IMR-90 (cell line): ENCODE measurements at places on chromosomes 6 and 20.

- DNase-seq = peak; percentile 53
Observed at GRCh38 chr6:22737331-22737730, 168.0 kb downstream of the HDGFL1 start.

DNA sequence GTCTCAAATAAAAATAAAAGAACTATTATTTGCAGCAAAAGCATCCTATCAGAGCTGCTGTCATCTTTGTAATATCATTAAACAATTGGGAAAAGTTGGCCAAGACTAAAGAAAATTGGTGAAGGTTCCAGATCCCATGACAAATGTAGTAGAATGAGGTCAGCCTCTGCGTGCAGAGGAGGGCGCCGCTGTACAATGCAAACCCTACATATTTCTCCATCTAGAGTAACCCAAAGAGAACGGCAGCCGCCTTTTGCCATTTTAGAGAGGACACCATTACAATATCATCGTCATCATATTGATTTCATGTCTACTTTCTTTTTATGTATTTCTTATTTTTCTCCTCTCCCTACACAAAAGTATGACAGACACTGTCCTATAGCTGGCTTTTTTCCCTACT lies 59.5 kb downstream of the ZMYND8 start:
- no peak for DNase-seq

GRCh38 chr6:165811512-165811911 lies 148.5 kb upstream of the PDE10A start:
- DNase-seq = peak; percentile 11

DNA sequence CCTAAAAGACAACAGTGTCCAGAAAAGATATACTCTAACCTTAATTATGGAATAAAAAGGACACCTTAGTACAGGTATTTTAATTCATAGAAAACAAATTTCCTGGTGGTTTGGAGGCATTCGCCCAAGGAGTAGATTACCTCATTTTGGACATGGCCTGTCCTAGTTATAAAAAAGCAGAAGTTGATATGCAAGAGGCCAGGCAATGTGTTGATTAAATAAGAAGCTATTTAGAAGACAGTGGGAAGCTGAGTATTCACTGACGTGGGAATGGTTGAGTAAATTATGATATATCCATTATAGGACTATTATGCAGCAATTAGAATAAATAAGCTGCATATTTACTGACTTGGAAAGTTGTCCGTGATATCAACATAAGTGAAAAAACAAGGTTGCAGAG lies 314.9 kb downstream of the ALDH8A1 start:
- DNase-seq = no peak

- peak; percentile 69 for DNase-seq
Observed at GRCh38 chr6:166633732-166634535, 6.9 kb upstream of the RPS6KA2 start.

- DNase-seq = peak; percentile 93
Observed at GRCh38 chr6:113120582-113121285, 736.4 kb upstream of the MARCKS start.

DNA sequence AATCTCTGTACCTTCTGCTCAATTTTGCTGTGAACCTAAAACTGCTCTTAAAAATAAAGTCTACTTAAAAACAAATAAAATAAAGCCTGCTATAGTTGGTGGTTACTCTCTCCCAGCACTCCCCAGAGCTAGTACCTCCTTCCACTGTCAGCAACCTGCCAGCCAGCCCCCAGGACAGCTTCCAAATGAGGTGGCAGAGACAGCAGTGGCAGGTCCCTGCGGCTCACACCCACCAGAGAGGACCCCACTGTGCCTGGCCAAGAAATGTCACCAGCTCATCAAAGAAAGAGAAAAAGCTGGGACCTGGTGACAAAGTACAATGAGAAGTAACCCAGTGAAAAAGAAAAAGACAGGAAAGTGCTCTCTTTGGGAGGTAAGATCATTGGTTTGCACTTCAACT lies 15.2 kb downstream of the APMAP start:
- no peak for DNase-seq

- DNase-seq = no peak
Observed at GRCh38 chr6:1762203-1762602, 152.5 kb downstream of the FOXC1 start.

DNA sequence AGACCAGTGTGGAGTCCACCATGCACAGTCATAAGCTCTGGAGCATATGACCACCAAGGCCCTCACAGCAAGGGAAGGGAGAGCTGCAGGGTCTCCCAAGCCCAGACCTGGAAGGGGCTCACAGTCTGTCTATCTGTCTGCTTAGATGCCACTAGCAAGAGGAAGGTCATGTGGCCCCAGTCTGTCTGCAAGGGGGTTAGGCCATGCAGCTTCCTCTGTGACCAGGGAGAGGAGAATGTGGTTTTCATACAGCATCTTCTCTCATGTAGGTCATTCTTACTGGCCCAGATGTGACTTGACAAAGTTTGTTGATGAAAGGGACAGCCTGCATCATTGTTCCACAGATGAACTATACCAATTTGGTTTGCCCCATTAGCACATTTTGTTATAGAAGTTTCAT lies 260.8 kb downstream of the FARS2 start:
- no peak for DNase-seq

- no peak for DNase-seq
Observed at GRCh38 chr20:527571-527886, 16.1 kb downstream of the CSNK2A1 start.

DNA sequence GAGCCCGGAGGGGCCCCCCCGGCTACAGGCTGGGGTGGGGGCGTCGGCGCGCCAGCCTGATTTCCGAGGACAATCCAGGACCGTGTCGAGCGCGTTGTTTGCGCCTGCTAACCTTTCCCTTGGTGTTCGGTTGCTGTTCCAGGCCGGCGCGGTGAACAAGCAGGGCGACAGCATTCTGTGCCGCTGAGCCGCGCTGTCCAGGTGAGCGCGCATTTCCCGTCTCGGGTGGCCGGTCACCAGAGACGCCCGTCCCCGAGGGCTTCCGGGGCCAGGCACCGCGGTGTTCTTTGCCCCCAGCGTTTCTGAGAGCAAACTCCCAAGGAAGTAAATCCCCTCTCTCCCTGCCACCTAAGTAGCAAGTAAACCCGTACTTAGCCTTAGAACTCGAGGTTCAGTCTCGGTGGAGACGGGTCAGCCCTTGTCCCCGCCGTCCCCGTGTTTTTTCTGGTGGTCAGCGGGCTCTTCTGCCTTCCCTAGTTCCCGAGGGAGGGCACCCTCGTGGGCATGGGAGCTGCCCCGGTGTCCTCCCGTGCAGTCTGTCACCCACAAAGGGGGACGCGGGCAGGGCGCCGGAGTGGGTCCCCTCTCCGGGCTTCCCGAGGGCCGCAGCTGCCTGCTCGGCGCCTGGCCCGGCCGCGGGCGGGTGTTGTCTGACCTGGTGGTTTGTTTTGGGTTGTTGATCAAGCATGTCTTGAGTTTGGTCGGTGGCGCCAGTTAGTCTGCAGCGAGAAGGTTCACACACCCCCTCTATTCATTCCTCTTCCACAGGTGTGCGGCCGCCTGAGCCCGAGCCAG lies 1.5 kb downstream of the ID4 start:
- peak; percentile 11 for DNase-seq

- DNase-seq = no peak
Observed at GRCh38 chr6:138945354-138945753, 42.7 kb downstream of the REPS1 start.

DNA sequence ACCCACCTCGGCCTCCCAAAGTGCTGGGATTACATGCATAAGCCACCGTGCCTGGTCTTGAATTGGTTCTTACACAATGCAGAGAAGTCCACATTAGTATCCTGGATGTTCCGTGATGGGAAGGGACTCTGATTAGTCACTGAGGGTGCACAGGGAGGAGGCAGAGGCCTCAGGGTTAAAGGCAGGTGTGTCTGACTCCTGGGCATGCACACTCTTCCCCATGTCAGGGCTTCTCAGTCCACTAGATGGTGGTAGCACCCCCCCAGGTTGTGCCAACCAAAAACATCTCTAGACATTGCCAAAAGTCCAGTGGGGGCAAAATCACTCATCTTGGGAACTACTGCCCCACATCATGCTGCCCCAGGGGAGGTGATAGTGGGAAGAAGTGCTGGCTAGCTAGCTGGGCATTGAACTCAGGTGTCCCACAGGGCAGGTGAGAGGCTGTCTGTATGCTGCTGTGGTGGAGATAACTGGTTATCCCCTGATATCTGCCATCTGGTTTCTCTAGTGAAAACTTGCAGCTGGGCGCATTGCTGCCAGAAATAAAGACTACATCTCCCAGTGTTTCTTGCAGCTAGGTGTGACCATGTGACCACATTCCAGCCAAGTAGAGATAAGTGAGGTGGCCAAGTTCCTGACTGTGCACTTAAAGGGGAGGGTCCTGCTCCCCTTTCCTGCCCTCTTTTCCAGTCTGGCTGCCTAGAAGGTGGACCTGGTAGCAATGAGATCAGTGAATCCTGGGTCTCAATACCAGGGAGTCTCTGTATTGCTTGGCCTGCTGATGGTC lies 8.4 kb upstream of the NSFL1C start:
- no peak for DNase-seq

DNA sequence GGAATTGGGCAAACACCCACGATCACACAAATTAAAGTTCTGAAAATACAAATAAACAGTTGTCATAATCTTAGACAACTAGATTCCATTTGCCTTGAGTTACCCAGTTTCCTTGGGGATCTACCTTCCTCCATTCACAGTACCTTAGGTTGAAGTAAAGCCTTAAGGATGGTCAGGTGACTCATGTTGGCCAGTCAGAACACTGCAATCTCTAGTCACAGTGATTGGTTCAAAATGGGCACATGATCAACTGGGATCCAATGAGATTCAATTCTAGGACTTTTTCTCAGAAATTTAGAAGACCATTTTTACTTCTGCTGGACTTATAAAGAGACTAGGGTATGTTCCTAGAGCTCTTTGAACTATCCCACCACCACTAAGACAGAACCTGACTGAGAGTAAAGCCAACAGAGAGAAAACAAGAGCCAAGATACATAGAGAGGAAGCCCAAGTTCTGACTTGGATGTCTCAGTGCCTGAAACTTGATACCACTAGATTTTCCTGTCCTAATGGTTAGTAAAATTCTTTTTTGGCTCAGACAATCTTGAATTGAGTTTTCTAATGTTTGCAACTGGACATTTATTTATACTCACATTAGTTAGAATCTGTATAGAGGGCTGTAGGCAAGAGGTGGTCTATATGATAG lies 8.6 kb upstream of the CLIC5 start:
- no peak for DNase-seq

- DNase-seq = peak; percentile 64
Observed at GRCh38 chr20:57514273-57514751, 10.6 kb downstream of the CTCFL start.

DNA sequence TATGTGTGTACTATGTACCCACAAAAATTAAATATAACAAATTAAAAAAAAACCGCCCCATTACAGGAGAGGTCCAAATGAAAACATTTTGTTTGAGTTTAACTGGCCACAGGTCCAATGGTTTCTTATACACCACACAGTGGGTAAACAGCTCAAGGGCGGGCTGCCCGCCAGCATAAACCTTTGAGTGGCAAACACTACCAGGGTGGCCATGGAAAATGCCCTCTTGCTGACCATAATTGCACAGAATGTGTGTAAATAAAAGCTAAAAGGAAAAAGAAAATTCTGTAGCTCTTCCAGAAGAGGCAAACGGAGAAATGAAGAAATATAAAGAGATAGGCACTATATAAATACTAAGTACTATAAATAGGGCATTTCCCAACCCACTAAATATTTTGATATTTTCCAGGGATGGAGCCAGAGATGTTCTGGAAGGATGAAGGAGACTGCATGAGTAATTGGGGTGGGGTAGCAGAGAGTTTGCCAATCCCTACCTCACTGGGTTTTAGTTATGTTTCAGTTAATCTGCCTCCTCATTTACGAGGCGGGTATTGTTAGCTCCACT lies 1.1 kb upstream of the CDC5L start:
- DNase-seq = no peak

DNA sequence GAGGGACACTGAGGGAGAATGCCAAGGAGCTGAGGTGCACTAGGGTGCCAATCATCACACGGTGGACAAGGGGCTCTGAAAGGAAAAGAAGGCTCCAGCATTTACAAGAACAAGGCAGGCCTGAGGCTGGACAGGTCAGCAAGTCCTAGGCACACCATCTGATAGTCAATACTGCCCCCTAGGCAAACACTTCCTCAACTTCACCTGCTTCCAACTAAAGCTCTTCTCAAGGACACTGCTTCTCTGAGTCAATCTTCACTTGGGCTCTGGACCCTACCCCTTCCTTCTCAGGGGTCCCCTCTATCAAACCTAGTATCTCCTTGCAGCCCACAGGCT lies 37.7 kb upstream of the SLC4A11 start:
- DNase-seq = peak; percentile 22

DNA sequence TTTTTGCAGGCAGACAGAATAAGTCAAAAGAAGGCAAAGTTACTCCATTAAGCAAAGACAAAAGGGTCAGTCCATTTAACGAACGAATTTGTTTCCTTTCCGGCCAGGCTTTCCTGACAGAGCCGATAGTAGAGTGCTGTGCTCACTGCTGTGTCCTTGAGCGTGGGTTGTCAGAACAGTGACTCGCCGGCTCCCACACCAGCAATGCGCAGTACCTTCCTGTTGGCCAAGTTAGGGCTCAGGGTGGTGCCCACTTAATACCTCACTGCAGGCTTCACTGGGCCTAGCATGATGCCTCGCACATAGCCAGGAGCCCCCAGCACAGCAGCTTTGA lies 294.7 kb downstream of the FOXC1 start:
- no peak for DNase-seq

- DNase-seq = peak; percentile 38
Observed at GRCh38 chr6:81751388-81752083, 945 bp downstream of the TENT5A start.

DNA sequence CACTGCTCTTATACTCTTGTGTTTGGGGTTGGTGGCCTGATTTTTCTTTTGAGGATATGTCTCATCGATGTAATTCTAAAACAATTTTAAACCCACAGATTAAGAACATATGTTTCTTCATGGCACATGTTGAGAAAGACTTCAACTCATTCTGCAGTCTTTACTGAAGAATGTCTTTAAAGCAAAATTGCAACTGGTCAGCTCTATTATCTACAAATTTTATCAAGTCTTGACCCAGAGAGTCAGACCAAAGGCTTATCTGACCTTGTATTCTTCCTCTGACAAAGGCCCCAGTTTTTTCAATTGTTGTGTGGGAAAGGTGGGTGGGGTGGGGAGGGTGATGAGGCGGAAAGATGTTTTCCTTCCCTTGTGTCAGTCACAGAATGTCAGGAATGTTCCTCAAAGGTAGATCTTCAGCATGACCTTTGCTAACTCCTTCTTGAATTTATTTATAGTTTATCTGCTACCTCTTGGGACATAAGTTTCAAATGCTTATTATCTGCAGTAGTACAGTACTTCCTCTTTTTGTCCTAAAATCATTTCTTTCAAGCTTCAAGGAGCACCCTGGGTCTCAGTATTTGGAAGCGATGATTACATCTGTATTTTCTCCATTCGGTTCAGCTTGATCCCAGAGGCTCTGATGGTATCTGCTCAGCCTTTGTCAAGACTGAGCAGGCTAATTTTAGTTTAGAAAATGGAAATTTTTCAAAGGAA lies 63.2 kb upstream of the TIAM2 start:
- DNase-seq = peak; percentile 73

DNA sequence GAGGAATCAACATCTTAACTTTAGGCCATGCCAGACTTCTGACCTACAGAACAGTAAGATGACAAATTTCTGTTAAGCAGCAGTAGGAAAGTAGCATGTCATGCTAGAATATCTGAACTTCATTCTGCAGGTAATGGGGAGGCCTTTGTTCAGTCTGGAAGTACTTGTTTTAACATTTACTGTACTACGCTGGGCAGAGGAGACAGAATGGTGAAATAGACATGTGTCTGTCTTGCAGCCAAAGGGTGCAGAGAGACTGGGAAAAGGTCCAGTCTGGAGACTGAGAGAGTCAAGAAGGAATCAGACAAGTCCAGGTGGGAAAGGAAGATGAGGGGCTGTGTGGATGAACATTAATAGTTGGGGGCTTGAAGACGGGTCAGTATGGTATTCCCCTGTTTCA lies 17.5 kb upstream of the ZBTB2 start:
- DNase-seq = no peak
